Suppressor macrophage (primary cell): ENCODE measurements at places on chromosomes 11 and 22.

DNA sequence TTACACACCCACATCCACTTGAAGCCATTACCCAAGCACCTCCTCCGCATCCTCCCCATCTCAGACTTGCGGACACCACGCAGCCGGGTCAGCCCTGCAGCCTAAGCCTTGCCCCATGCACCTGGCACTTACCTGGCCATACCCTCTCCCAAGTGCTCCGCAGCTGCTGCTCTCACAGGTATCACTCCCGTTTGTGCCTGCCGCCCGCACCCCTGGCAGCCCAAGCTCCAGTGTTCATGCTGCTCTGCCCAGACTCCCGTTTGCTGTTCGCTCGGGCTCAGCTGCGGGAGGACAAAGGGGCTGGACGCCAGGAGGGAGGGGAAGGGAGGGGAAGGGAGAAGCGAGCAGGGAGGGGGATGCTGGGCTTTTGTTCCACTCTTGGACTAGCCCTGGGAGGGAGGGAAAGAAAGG is at the start of gene KLHL35:
Gene KLHL35, minus strand, starts transcription at position 293 of the 411 bp plus-strand sequence. CDS start 2,574 bp downstream, outside the sequence.
- no peak for DNase-seq

GRCh38 chr22:21984793-21985192 is 2.2 kb upstream of the TOP3B start:
- peak; percentile 43 for DNase-seq

- no peak for DNase-seq
Observed at GRCh38 chr11:64107303-64107702, 58.6 kb downstream of the MACROD1 start.

- DNase-seq, result no peak
Observed at GRCh38 chr11:61516191-61516590, 7.6 kb downstream of the LRRC10B start.

GRCh38 chr22:48743601-48744282 is 1083.9 kb downstream of the BRD1 start:
- DNase-seq, result no peak

DNA sequence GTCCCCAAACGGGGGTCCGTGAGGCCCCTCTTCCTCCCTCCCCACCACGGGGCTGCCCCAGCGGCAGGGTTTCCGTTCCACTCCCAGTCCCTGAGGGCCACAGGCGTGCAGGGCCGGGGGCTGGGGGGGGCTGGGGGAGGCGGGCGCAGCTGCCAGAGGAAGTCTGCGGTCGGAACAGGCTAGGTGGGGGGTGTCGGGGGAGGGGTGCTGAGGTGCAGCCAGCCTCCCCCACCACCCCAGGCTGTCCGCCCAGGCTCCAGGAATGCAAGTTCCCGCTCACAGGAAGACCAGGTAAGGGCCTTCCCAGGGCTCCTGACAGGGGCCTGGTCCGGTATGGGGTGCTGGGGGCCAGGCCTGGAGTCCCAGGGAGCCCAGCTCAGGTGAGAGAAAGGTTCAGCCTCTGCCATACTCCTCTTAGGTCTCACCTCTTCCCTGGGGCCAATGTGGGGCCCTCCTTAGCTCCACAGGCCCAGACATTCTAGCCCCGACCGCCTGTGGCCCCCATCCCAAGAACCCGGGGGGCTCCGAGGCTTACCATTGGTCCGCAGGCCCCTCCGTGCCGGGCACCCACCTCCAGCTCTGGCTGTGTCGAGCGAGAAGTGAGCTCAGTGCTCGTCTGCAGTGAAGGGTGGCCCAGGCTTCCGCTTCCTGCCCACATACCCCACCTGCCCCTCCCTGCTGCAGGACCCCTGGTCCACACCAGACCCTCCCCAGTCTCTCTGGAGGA is at the start of gene PTPRCAP:
Gene PTPRCAP, minus strand, starts transcription at position 601 of the 727 bp plus-strand sequence. Its CDS starts 63 bp downstream, at position 538.
- DNase-seq, result no peak

GRCh38 chr22:46031066-46031465 is 54.1 kb upstream of the WNT7B start:
- DNase-seq, result no peak

DNA sequence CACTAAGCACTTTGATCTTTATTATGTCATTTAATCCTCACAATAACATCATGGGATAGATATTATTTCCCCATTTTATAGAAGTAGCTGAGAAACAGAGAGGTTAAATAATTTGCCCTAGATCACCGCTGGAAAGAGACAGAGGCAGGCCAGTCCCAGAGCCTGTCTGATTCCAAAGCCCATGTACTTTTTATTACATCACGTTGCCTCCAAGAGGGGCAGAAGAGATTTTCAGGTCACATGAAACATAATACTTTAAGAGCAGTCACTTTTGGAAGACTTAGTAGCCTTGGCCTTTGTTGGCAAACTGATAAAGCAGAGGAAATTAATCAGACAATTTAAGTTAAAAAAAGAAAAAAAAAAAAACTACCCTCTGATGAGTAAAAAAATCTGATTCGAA is 200.2 kb upstream of the ARHGAP20 start:
- DNase-seq, result no peak

DNA sequence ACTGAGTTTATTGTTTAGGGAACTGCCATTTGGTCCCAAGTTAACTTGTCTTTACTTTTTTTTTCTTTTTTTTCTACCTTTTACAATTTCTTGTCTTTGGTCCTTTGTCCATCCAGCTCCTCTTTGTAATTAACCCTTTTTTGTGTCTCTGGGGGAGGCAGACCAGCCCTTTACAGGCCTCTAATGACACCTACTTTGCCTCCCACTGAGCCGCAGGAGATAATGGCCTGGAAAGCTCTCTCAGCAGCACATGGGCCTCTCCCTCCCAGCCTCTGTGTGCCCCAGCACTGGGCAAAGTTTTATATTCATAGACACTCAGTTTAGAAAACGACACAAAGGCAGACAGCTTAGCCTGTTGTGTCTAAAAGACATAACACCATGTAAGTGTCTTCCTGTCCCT is 480.4 kb downstream of the SOX6 start:
- no peak for DNase-seq

DNA sequence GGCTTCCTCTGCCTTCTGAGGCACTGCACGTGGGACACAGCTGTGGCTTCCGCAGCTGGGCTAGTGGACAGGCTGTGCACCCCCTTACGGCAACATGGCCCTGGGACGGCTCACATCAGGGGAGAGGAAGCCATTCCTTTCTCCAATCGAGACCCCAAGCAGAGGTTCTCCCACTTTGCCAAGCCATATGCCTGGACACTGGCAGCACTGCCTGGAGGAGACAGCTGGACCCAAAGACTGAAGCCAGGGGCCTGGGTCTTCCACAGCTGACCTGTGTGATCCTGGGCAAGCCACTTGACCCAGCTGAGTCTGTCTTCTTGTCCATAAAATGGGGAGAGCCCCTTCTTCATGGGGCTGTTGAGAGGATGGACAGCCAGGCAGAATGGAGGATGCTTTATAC is 65.4 kb downstream of the SHISAL1 start:
- DNase-seq, result no peak

DNA sequence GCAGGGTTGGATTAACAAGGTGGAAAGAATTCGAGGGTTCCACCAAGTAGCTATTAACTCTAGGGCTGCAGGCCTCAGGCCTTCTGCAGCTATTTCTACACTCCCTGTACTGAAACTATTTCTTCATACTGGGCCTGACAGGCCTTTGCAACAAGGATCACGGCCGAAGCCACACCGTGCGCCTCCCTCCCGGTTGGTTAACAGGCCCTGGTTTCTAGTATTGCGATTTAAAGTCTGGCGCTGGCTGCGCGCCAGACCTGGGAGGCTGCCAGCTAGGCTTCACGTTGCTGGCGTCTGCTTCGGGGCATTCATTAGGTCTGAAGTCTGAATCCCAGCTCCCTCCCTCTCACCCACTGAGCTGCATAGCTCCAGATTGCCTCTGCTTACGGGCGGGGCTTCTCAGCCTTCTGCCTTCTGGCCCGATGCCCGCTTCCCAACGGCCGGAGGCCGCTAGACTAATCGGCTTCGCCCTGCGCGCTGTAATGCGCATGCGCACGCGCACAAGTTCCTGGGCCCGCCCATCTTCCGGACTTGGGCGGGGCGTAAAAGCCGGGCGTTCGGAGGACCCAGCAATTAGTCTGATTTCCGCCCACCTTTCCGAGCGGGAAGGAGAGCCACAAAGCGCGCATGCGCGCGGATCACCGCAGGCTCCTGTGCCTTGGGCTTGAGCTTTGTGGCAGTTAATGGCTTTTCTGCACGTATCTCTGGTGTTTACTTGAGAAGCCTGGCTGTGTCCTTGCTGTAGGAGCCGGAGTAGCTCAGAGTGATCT is 1.6 kb downstream of the LDHA start:
- peak; percentile 100 for DNase-seq

DNA sequence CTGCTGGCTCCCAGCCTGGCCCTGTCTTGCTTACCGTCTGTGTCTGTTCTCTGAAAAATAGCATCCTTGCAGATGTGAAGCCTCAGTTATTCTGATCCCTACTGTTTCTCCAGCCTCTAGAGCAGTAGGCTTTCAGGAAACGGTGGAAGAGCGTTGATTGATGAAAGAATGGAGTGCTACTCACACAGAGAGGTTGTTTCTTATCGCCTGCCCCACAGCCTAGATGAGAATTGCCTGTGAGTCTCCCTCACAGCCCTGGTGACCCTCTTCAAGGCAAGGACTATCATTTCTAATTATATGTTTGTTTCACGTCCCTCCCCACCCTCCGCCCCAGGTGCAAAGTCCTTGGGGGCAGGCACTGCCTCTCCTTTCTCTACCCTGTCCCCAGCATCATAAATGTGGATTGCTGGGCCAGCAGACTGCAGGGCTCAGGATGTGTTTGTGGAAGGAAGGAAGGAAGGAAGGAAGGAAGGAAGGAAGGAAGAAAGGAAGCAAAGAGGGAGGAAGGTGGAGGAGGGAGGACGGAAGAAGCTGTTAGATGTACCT is 575.3 kb upstream of the B3GAT1 start:
- DNase-seq, result no peak

GRCh38 chr11:111735262-111736116 is 30.7 kb downstream of the PPP2R1B start:
- no peak for DNase-seq

- peak; percentile 42 for DNase-seq
Observed at GRCh38 chr22:43377896-43378704, 33.7 kb upstream of the MPPED1 start.

DNA sequence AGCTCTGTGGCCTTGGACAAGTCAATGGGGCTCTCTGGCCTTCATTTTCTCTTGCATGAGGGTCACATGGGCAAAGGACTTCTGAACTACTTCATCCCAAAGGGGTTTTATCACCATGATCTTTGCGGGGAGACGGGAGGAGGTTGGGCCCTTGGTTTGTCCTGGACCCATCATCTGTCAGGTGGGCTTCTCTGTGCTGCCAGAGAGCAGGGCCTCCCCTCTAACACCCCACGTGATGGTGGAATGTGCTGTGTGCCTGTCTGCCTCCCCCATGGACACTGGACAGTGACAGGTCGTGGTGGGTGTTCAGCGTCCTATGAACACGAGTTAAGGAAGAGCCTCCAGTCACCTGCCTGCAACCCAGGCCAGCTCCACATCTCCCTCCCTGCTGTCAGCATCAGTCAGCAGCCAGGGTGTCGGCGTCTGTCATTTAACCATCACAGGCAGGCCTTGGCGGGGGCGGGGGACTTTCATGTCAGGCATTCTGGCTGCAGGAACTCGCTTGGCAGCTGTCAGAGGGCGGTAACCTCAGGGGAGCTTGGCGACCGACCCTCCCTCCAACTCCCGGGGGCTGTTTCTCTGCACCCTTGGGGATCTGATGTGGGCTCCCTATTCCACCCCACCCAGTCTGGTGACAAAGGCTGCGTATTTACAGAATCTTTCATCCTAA is 2.6 kb upstream of the SUN2 start:
- peak; percentile 49 for DNase-seq

- DNase-seq, result no peak
Observed at GRCh38 chr11:65712633-65713076, 603 bp downstream of the KAT5 start.

DNA sequence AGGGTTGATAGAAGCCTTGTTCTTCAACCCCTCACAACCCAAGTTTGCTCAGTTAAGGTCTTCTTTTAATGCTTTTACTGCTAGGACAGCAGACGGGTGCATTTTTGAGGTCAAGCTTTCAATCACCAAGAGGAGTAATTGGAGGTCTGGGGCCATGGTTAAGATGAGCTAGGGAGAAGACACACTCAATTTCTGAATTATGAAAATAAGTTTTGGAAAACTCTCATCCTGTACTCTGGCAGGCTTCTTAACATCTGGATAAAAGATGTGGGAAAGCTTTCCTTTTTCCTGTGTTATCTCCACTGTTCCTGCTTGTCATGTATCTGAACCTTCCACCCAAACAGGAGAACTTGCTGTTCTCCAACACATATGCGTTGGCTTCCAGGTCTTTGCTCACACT is 9.7 kb downstream of the ABTB2 start:
- DNase-seq, result no peak

- DNase-seq, result no peak
Observed at GRCh38 chr11:120824242-120824641, 199.7 kb upstream of the TBCEL start.

GRCh38 chr11:127474766-127475165 is 474.2 kb upstream of the KIRREL3 start:
- DNase-seq, result no peak

GRCh38 chr22:19291580-19292457 is at the start of gene CLTCL1:
Gene CLTCL1, minus strand, starts transcription at chr22:19291719. Its CDS starts 78 bp downstream, at chr22:19291641.
- peak; percentile 79 for DNase-seq

DNA sequence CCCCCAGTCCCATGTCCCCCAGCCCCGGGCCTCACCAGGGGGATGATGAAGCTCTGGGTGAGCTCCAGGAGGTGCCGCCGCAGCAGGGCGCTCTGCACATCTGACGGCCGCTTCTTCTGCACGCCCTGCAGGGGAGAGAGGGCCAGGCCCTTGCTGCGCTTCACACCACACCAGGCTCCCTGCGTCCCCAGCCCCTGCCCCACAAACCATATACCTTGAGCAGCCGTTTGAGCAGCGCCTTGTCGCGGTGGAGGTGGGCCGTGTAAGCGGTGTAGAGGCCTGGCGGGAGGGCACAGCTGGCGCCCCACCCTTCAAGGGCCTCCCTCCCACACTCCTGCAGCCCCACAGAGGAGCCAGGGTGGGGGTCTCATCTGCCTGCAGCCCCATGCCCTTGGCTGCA is 6.2 kb upstream of the PLXNB2 start:
- DNase-seq, result no peak

DNA sequence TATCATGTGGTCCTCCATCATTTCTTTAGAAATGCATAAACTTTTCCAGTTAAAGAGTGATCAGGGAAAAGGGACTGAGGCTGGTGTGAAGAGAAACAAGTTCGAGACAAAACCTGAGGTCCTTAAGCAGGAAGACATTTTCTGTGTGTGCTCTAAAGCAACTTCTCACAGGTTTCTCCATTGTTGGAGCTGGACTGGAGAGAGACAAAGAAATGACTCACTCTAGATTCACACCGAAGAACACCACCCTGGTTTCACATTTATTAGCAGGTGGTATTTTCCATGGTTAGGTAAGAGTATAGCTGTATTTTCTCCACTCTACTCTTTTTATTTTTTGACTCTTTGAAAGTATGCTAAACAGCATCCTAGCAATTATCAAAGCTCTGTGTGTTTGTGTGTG is 736.4 kb downstream of the KCNA4 start:
- no peak for DNase-seq

- DNase-seq, result no peak
Observed at GRCh38 chr11:41579546-41579945, 120.1 kb upstream of the LRRC4C start.

- DNase-seq, result no peak
Observed at GRCh38 chr22:46450931-46451561, 86.4 kb downstream of the CELSR1 start.

DNA sequence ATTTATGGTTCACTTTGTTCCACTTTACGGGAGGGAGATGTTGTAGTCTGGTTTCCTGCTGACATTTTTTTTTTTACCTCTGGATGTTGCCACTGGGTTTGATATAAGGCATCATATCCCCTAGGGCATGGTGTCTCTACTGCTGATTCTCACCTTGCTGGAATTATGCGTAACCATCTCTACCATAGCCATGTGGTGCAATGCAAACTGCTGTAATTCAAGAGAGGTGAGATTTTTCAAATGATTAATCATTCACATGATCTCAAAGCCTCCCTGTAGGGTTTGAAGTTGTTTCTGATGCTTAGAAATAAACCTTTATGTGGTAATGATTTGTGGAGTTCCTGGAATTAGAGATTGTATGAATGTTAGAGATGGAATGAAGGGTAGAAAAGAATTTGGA is 13.0 kb downstream of the MS4A3 start:
- no peak for DNase-seq
